ENCODE measurements at places on chromosomes 4 and X. TPM values are rescaled to one million over a fixed set of nuclear protein-coding genes. Genes with fewer than 3 reads are reported as not detected.

DNA sequence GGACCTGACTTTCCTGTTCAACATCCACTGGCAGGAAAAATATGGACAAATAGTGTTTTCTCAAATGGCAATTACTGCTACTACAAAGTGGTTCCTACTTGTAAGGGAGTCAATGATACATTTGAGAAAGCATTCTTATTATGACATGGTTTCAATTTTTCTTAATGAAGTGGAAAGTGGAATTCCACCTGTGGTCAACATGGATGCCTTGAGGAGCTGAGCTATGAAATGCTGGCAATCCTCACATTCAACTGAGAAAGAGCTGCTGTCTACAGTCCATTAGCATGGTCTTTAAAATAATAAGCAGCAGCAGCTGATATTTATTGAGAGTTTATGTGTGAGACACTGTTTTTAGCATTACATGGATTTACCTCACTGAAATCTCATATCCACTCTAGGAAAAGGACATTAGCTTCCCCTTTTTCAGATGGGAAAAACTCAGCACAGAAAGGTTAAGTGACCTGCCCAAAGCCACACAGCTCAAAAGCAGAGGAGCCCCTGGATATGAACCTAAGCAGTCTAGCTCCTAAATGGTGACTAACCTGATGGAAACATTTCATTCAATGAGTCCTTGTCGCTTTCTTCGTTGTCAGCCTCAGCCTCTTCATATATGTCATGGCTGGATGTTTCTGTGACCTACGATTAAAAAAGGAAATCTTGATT lies 29.2 kb downstream of the MAP7D3 start:
- no peak for DNase-seq

- no peak for DNase-seq
Measured at GRCh38 chr4:77393996-77394395, 211.6 kb upstream of the CXCL13 start.

DNA sequence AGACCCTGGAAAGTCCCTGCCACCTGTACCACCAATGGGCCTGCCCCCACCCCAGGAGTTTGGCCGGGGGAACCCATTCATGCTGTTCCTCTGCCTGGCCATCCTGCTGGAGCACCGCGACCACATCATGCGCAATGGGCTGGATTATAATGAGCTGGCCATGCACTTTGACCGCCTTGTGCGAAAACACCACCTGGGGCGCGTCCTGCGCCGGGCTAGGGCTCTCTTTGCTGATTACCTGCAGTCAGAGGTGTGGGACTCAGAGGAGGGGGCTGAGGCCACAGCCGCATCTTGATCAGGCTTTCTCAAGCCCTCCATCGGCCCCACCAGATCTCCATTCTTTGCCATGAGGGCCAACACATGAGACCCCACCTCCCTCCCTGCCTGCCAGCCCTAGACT lies 13.6 kb upstream of the RBM3 start:
- no peak for DNase-seq

GRCh38 chrX:54473993-54474859 lies 21.8 kb downstream of the FGD1 start:
- DNase-seq: no peak

DNA sequence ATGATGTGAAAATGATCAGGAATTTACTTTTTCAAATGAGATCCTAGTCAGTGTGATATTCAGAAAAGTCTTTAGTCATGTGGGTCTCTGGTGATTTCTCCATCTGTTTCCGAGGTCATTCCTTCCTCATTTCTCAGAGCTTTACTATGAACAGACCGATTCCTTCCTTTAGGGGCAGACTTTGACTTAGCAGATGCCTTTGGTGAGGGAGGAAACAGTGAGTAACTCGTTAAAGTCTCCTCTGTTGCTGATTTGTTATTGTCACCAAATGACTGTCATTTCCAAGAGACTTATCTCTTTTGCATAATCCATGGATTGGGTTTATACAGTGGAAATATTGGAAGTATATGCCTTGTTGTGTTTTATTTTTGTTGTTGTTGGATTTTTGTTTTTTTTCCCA lies 76.2 kb upstream of the CD99 start:
- DNase-seq: no peak

- DNase-seq: no peak
Measured at GRCh38 chr4:183284965-183285364, 35.1 kb downstream of the CLDN22 start.

- DNase-seq: no peak
Measured at GRCh38 chr4:110305455-110305854, 107.0 kb upstream of the ELOVL6 start.

DNA sequence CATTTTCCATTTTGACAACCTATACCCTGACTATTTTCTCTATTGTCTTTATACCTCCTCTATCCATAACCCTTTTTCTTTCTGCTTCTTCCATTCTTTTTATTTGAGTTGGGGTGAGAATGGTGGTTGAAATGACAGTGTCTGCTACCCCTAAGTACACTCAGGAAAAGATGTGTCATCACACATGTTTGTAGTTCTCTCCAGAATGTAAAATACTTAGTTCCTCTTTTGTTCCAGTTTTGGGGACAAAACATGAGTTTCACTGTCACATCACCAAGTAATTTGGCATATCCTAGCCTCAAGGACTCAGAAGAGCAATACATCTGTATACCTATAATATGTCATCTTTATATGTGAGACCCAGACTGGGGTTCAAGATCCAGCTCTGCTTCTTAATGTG lies 90.3 kb downstream of the COMMD8 start:
- no peak for DNase-seq

- DNase-seq: no peak
Measured at GRCh38 chr4:6032249-6033244, 14.3 kb upstream of the C4orf50 start.

- DNase-seq: no peak
Measured at GRCh38 chr4:67091673-67092072, 453.6 kb downstream of the CENPC start.

DNA sequence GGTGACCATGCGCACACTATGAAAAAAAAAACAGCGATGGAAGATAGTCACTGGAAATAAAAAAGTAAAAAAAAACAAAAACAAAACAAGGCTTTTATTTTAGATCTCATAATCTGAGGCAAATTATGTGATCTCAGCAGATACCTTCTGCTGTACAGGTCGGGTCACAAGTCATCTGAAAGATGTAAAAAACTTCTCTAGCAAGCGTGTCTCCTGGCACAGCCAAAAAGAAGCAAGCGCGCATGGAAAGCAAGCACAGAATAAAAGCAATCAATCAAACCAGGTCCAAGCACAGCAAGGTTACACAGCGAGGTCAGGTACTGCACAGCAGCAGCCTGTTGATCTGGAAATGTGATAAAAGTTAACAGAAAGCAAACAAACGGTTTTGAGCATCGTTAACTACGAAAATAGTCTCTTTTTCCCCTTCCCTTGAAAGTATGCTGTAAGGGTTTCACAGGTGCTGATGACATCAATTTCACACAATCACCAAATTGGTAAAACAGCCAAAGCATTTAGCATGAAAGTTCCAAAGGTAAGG lies 79.3 kb upstream of the MTNR1A start:
- DNase-seq: no peak

- no peak for DNase-seq
Measured at GRCh38 chr4:39649639-39650265, 11.1 kb upstream of the SMIM14 start.

DNA sequence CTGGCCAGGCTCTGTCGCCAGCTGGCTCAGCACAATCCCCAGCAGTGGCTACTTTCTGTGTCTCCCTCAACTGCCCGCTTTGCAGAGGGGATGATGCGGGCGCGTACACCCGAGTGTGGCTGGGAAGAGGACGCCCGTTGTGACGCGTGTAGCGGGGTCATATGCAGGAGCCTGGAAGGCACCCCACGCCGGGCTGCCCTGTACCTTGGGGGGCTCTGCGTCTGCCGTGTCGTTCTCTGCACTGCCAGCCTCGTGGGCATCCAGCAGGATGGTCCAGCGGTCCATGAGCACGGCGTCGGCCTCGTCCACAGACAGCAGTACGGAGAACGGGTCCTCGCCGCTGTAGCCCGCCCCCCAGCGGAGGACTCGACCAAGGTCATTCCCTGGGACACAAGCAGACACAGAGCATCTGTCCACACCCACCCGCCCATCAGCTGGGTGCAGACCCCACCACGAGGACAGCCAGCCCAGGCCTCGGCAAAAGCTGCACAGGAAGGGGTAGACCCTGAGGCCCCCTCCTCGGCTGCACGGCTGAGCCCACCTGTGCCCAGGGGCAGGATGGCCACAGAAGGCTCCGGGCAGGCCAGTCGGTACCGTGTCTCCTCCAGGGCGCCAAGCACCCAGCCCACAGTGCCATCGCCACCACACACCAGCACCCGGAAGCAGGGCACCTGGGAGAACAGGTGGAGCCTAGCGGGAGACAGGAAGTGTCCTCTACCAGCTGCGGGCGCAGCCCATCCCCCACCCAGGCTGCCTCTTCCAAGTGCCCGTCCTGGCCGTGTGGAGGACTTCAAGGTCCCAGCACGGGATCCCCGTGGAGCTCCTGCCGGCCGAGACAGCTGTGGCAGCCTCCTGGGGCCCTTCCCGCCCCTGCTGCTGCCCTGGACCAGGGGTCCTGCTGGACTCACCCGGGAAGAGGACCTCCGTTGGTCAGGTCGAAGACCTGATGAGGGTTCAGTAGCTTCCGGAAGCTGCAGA lies 10.8 kb downstream of the DGKQ start:
- peak; percentile 47 for DNase-seq

DNA sequence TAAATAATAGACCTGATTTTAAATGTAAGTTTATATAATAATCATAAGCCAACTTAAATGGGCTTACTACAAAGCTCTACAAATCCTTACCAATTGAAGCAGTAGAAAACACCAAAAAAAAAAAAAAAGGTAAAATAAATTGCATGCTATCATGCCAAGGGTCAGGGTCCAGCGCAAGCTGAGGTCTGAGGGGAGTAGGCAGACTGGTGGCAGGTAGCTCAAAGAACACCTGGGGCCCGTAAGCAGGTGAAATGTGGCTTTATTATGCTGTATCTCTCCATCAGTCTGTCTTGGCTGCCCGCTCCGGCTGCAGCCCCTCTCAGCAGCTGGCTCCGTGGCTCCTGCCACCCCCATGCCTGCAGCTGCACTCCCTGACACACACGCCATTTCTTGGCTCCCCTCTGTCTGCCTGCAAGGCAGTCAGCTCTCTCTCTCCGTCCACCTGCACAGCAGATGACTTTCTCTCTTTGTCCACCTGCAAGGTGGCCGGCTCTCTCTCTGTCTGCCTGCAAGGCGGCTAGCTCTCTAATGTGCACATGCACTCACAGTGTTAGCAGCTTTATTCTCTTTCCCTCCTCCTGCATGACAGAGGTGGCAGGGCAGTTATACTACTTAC lies 209.4 kb upstream of the UGT8 start:
- DNase-seq: no peak

- no peak for DNase-seq
Measured at GRCh38 chrX:45775468-45775867, 574.8 kb upstream of the DIPK2B start.

GRCh38 chr4:46676364-46676763 lies 232.7 kb downstream of the COX7B2 start:
- DNase-seq: no peak

DNA sequence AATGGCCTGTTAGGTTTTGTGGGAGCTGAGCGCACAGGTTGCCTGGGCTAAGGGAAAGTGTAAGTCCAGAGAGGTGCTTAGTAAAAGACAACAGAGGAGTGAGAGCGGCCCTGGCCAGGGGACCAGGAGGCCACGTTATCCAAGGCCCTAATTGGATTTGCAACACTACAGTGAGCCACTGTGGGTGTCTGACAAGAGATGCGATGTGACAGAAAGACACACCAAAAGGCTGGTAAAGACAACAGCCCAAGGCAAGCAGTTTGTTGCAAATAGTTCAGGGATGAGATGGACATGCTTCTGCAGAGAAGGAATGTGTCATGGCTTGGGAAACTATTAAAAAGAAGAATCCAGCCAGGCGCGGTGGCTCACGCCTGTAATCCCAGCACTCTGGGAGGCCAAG lies 162.7 kb upstream of the KIT start:
- no peak for DNase-seq

DNA sequence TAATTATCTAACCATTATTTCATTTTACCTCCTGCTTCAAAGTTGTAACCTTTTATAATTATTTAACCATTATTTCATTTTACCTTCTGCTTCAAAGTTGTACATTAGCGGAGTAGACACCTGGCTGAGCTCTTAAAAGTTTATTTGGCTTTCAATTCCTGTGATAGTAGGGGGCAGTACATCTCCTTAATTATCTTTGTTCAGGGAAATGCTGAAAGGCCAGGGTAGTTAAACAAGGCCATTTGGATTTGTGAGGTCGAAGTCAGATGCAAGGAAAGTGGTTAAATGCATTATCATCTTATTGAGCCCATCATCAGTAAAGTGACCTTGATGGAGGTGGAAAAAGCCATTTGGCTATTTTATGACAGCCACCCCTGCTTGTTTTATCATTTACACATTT lies 210.6 kb downstream of the TENM3 start:
- DNase-seq: no peak

- DNase-seq: peak; percentile 89
Measured at GRCh38 chr4:15702941-15703403, at the start of gene BST1. TSS of gene BST1 (plus strand) at chr4:15703065. CDS start at chr4:15703145, 80 bp downstream.

- DNase-seq: no peak
Measured at GRCh38 chr4:67456577-67457196, 88.6 kb downstream of the CENPC start.

GRCh38 chr4:5706486-5707290 lies 1.7 kb downstream of the EVC2 start:
- DNase-seq: no peak

GRCh38 chrX:33086886-33087285 lies 124.5 kb downstream of the DMD start:
- DNase-seq: no peak

DNA sequence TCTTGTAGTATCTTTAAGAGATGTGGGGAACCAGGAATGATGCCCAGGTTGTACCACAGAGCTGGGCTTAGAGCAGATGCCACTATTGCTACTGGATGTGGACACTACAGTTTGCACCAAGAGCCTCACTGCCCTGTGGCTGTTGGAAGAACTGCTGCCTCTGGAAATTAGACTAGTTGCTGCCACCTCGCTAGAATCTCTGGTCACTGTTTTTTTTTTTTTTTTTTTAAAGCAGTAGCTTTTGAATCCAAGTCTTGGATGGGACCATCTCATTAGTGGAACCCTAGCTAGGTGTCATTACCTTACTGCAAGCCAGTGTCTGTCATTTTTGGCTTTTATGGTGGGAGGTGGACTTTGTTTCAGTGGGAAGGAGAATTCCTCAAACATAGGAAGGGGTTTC lies 105.5 kb downstream of the ARHGAP10 start:
- DNase-seq: no peak

- DNase-seq: no peak
Measured at GRCh38 chr4:4270529-4270928, 19.4 kb downstream of the LYAR start.

ZNF827 gene
- 11.3 TPM for total RNA-seq

NLGN4X gene
- 4.8 TPM for total RNA-seq

ARAF gene
- total RNA-seq: 90.1 TPM

GPRASP1 gene
- 5.0 TPM for total RNA-seq

FAM47C gene
- not detected for total RNA-seq

MAGEC2 gene
- total RNA-seq: not detected

CLGN gene
- 1.1 TPM for total RNA-seq

DTHD1 gene
- 8.0 TPM for total RNA-seq

ARMCX1 gene
- 18.8 TPM for total RNA-seq

SERPINA7 gene
- total RNA-seq: not detected

FAM199X gene
- 16.6 TPM for total RNA-seq

F9 gene
- not detected for total RNA-seq

MFAP3L gene
- total RNA-seq: 7.2 TPM
